ENCODE measurements at places on chromosomes 4 and X.

GRCh38 chr4:125043486-125043885 is 271.3 kb upstream of the FAT4 start:
- no peak for DNase-seq

GRCh38 chr4:142778430-142778829 is 67.7 kb downstream of the INPP4B start:
- DNase-seq: peak; percentile 13

DNA sequence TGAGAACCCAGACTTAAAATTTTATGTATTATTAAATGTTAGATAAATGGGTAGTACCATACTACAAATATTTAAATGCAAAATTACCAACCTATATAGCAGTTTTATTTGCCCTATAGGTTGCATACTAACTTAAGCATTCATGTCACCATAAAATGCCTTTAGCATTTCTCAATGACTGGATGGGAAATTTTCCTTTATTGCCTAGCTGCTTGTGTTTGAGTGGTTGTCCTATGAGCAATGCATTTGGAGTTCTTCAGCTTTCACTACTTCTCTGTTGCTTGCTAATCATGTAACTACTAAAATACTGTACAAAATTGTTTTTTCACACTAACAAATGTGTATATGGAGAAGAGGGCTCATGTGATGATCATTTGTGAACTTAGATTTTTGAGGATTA is 44.2 kb upstream of the CEP135 start:
- DNase-seq: peak; percentile 7

DNA sequence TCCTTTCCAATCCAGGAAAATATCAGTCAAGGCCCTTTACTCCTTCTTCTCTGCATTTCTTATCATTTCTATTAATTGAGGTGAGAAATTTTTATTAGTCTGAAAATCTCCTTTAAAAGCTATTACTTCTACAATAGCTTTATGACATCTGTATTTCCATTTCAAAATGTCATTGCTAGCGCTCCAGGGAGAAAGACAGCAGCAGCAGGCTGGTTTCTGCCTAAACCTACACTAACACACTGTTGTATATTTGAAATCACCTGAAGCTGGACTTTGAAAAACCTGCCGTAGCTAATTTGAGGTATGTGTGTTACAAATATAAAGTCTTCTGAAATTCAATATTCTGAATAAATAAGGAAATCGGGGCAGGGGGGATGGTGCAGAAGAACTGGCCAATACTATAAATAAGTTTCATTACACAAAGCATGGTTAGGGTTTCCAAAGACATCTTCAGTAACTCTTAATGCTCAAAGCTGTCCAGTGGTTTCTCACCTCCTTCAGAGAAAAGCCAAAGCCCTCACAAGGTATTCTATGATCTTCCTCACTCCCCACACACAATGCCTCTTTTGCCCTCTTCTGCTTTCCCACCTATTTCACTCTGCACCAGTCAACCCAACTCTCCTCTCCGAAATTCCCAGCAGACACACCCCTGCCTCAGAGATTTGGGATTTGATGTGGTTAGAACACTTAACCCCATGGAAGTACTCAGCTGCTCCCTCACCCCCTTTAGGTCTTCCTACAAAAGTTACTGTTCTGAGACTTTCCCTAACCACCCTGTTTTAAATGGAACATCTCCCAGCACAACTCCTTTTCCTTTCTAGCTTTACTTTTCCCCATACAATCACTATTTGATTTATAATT is 122.7 kb downstream of the PPP3CA start:
- no peak for DNase-seq

DNA sequence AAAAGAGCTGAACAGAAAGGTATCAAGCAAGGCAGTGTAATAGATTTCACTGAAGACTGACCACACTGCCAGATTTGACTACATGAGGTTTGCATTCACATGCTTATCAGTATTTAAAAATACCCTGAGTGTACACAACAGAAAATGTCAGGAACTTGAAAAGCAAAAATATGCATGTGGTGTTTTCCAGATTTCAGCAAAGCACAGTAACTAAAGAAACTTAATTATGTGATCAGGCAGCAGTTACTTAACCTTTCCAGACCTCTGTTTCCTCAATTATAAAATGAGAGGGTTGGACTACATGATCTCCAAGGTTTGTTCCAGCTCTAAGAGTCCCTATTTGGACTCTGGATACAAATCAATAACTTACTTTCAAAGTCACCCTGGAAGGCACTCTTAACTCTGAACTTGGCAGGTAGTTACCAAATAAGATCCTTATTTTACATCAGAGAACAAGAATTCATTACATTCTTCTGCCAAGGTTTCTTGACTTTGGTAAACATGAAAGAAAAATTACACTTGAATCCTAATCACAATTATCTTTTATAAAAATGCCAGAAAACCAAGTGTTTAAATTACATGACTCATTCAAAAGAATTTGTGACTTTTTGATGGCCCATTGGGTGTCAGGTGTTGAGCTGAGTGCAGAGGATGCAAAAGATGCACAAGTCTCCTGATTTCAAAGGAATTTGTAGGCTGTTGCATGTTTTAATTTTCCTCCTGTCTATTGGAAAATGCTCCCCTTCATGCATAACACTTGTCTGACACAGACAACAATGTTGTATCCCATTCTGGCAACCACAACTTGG is 241.6 kb downstream of the MGST2 start:
- DNase-seq: no peak

- DNase-seq: no peak
These were observed at the start of gene RAI2 for GRCh38 chrX:17860811-17861488. RAI2 (minus strand) TSS chrX:17861298; CDS start chrX:17802010, 59,288 bp downstream.

DNA sequence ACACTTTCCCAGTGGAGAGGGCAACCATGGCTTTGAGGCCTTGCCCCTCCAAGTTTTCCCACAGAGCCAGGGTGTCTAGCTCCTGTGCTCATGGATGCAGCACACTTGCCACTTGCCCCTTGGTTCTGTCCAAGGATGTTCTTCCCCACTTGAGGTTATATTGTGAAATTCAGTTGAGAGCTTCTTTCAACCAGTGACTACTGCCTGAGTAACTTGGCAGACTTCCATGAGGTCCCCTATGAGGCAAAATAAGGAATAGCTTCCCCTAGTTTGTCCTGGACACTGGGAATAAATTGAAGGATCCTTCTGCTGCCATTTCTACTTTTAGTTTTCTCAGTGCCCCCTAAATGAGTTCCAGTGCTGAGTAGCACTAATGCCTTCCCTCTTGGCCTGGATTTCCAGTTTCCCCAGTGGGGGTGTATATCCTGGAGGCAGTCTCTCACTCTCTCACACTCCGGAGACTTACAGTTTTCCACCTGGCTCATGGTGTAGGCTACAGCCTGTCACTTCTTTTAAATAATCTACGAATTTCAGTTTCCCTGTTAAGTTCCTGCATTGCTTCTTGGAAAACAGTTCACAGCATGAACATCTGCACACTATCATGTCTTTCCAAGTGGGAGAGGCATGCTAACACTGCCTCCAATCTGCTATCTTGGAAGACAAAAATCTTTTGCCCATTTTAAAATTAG is 36.4 kb upstream of the ADH4 start:
- peak; percentile 66 for DNase-seq

GRCh38 chr4:38769441-38769840 is 13.3 kb downstream of the TLR10 start:
- DNase-seq: no peak

DNA sequence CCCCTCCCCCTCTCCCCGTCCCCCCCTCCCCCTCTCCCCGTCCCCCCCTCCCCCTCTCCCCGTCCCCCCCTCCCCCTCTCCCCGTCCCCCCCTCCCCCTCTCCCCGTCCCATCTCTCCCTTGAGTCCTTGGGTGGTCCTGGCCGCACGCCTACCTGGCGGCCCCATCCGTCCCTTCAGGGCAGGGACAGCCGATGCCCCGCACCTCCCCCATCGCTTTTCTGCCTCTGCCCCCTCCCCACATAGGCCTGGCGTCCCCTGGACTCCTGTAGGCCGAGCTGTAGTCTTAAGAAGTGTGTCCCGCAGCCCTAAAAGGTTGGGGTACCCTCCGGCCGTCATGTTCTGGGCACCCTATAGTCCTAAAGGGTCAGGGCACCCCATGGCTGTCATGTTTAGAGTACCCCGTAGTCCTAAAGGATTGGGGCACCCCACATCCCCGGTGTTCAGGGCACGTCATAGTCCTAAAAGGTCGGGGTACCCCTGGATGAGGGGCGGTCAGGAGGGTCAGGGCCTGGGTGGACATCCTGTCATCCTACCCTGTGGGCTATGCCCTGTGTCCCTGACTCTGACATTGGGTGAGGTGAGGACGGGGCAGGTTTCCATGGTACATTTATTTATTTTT is 10.8 kb upstream of the GTPBP6 start:
- DNase-seq: no peak

DNA sequence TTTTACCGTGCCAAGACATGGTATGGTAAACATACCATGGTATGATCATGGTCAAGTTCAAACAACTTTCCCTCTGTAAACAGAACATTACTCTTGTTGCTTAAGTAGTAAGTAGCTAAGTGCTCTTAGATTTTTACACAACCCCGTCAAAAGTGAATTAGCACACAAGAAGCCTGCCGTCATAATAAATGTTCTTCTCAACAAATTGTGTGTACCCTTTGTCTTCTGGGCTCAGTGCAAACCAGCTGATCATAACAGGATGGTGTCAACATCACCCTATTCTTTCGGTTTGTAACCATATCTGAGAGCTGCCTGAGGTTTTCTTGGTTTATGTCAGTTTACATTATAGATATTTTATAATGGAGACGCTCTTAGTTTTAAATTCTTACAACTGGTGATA is 28.8 kb downstream of the MSL3 start:
- DNase-seq: no peak

Data from fibroblast of skin of back (primary cell).